Naive thymus-derived CD4-positive, alpha-beta T cell (primary cell): ENCODE measurements at places on chromosomes 4 and X. TPM values are rescaled to one million over a fixed set of nuclear protein-coding genes. Genes with fewer than 3 reads are reported as not detected.

GIMD1 gene
- not detected for polyA plus RNA-seq

AFF2 gene
- 0.31 TPM for polyA plus RNA-seq

ADGRL3 gene
- not detected for polyA plus RNA-seq

MAGEA9B gene
- polyA plus RNA-seq, result not detected

MTTP gene
- polyA plus RNA-seq, result not detected

GUF1 gene
- polyA plus RNA-seq, result 11.0 TPM

VCX2 gene
- not detected for polyA plus RNA-seq

ARR3 gene
- not detected for polyA plus RNA-seq

MAGEB1 gene
- not detected for polyA plus RNA-seq

WNK3 gene
- polyA plus RNA-seq, result 0.21 TPM

GDPD2 gene
- not detected for polyA plus RNA-seq

GALNT7 gene
- 9.4 TPM for polyA plus RNA-seq

OTC gene
- not detected for polyA plus RNA-seq

TCEANC gene
- polyA plus RNA-seq, result 12.4 TPM

DAPP1 gene
- polyA plus RNA-seq, result 23.2 TPM

FRMPD3 gene
- polyA plus RNA-seq, result not detected

ZNF518B gene
- 13.4 TPM for polyA plus RNA-seq

FAM184B gene
- not detected for polyA plus RNA-seq

DSPP gene
- not detected for polyA plus RNA-seq

AGTR2 gene
- not detected for polyA plus RNA-seq

BMX gene
- polyA plus RNA-seq, result not detected

SPACA5 gene
- 0.60 TPM for polyA plus RNA-seq

JADE3 gene
- polyA plus RNA-seq, result 0.05 TPM

GALNTL6 gene
- polyA plus RNA-seq, result not detected

SERTM2 gene
- not detected for polyA plus RNA-seq

H2BW2 gene
- polyA plus RNA-seq, result not detected

CCKAR gene
- not detected for polyA plus RNA-seq

CXorf49 gene
- not detected for polyA plus RNA-seq

CT47B1 gene
- polyA plus RNA-seq, result not detected

FAM241A gene
- 2.3 TPM for polyA plus RNA-seq

PABPC5 gene
- polyA plus RNA-seq, result not detected

NLGN4X gene
- polyA plus RNA-seq, result not detected

TGIF2LX gene
- polyA plus RNA-seq, result not detected

USO1 gene
- polyA plus RNA-seq, result 23.8 TPM

DNAAF6 gene
- not detected for polyA plus RNA-seq

F11 gene
- polyA plus RNA-seq, result not detected

ARSJ gene
- not detected for polyA plus RNA-seq

AKAP4 gene
- polyA plus RNA-seq, result not detected

TENM3 gene
- not detected for polyA plus RNA-seq

TLR8 gene
- not detected for polyA plus RNA-seq

FDCSP gene
- not detected for polyA plus RNA-seq

CYTL1 gene
- not detected for polyA plus RNA-seq
